Epithelial cell of proximal tubule (primary cell): ENCODE measurements at places on chromosomes 1 and 21.

GRCh38 chr1:212397171-212397570, 17.5 kb downstream of the PACC1 start:
- no peak for DNase-seq

GRCh38 chr1:23244256-23244761, 27.0 kb upstream of the HTR1D start:
- DNase-seq = no peak

DNA sequence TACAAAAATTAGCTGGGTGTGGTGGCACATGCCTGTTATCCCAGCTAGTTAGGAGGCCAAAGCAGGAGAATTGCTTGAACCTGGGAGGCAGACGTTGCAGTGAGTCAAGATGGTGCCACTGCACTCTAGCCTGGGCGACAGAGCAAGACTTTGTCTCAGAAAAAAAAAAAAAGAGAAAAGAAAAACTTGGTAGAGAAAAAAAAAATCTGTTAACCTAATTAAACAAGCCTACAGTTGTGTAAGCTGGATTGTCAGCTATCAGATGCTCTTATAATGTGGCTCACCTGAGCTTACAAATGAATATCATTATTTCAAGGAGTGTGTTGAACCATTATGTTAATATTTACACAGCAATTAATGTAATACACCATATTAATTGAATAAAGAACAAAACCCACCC, 26.4 kb upstream of the EYA3 start:
- DNase-seq = no peak

- DNase-seq = no peak
Measured at GRCh38 chr1:162782671-162783070, 7.8 kb upstream of the HSD17B7 start.

GRCh38 chr1:203649999-203650836, 23.6 kb downstream of the ATP2B4 start:
- no peak for DNase-seq

DNA sequence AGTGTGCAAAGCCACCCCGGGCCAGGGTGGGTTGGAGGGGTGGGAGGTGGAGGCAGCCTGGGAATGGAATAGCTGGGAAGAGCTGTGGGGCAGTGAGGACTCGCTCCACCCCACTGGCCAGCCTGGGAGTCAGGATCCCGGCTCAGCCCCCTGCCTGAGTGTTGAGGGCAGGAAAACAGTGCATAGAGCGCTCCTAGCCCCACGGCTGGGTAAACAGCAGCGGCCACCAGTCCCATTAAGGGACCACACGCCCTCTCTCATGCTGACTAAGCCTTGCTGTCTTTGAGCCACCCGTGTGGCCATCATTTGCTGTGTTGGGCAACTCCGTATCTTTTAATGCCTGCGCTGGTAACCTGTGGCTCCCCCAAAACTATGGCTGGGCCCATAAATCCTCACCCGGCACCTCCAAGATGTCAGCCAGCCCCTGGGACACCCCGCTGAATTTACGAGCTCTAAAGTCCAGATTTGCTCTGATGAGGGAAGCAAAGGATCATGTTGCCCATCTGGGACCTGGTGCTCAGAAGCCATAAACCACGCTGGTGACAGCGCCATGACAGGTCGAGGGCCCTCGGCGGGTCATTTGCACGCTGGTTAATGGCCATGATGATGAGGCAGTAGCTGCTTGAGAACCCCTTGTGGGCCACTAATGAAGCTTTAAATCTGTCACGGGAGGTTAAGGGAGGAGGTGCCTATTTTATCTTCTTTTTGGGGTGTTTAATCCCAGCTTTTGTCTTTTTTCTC, 34.9 kb downstream of the SYF2 start:
- DNase-seq = no peak

- DNase-seq = no peak
Measured at GRCh38 chr1:20389571-20389970, 96.4 kb downstream of the CAMK2N1 start.
